T47D (cell line): ENCODE measurements at places on chromosomes 3 and 15.

- peak; percentile 95 for DNase-seq
These were observed 59.5 kb upstream of the RYK start for GRCh38 chr3:134309987-134310700.

DNA sequence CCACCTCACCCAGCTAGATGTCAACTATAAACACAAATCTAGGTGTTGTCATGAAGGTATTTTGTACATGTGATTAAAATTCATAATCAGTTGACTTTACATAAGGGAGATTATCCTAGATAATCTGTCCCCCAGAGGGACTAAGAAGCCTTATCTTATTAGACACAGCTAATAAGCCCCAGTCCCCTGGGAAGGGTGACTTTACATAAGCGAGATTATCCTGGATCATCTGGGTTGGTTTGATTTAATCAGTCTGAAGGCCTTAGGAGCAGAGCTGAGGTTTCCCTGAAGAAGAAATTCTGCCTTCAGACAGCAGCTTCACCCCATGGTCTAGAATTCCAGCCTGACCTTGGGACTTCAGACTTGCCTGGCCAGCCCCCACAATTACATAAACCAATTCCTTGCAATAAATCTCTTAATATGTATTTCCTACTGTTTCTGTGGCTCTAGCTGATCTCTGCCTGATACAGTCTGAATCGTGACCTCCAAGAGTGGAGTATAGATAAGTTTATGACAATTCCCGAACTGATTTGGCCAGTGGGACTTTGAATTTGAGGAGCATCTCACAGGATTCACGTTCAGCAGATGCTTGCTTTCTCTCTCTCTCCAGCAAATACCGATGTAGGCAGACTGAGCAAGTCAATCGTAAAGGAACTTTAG lies 66.5 kb downstream of the MRPL46 start:
- DNase-seq = no peak

DNA sequence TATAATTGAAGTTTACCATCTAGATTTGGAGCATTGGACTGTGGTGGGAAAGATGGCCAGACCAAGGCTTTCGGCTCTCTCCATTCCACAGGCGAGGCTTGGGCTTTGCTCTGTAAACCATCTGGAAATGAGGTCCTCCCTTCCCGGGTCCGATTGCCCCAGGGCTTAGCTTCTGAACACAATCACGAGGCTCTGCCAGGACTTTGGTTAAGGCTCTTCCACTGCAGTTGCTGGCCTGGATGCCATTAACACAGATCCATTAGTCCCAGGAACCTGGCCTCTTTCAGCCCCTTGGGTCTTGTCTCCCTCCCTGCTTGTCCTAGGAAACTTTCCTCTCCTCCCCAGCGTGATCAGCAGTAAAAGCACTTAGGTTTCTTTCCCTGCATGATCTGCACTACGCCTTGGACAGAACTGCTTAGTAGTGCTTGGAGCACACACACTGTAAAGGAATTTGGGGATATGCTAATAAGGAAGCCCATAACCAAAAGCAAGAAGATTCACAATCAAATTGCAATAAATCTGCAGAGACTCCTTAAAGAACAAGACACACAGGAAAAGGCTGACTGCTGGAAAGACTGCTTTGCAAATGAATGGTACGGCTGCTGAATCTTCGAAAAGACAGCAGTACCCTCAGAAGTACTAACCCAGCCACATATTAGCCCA lies 154.3 kb downstream of the ECT2 start:
- no peak for DNase-seq

- no peak for DNase-seq
These were observed 2.6 kb downstream of the PRRT3 start for GRCh38 chr3:9949626-9950025.

DNA sequence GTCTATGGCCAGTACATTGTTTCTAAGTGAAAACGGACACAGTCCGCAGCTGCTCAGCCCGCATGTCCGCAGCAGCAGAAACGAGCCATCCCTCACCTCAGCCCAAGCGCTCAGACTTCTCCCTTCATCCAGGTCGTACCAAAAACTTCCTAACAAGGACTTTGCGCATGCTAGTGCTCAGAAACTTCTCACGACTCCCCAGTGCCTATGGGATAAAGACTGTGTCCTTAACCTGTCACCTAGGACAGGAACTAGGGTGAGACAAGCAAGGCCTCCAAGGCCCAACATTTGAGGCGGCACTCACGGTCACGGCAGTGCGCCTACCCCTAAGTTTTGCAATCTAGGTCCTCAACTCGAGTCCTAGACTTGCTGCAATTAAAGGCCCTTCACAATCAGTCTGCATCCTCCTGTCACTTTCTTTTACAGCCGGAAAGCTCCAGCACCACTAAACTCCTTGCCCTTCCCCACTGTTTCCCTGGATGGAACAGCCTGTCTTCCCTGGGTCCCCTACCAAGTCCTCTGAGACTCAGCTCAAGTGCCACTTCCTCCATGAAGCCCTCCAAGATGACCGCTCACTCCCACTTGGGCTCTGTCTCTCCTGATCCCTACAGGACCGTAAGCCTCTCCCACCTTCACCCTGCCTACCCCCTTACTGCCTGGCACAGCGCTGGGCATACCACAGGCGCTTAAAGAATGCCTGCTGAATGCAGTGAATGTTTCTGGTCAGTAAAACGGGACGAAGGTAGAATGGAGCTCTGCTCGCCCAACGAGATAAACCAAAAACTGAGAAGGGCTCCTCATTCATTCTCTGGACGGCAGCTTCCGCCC lies 1.2 kb downstream of the CLN6 start:
- DNase-seq = peak; percentile 26

- DNase-seq = no peak
These were observed 35.0 kb downstream of the BTLA start for GRCh38 chr3:112464264-112464663.

DNA sequence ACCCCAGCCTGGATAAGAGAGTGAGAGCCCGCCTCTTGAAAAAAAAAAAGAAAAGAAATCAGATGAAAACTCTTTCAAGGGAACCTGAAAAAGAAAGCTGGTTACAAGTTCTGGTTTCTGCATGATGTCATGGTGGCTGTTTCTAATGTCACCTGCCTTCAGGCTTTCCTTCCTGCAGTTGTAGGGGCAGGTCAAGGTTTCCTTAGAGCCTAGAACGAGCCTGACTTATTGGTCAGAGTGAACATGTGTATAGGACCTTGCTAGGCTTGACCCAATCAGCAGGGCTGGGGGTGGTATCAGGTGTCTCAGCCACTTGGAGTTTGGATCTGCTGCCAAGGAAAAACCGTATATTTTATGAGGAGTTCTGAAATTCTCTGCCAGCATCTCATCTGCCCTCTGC lies 3.8 kb downstream of the IVD start:
- no peak for DNase-seq

DNA sequence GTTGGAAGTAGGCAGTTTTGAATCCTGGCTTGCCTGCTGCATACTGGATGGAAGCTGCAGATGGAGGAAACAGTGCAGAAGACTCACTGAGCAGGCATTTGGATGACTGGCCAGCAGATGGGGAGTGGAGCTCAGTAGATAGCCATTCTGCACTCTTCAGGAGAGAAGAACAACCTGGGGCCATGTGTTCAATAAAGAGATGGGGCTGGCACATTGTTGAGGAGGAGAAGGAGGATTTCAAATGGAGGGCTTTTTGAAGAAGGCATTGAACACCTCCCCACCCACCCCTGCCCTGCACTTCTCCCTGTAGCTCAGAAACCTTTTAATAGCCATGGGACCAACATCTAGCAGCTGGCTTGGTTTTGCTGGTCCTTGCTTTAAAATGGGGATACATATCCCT lies 109.8 kb downstream of the CACNA1D start:
- DNase-seq = peak; percentile 29

- DNase-seq = no peak
These were observed 181.2 kb upstream of the RARB start for GRCh38 chr3:25246913-25247312.

DNA sequence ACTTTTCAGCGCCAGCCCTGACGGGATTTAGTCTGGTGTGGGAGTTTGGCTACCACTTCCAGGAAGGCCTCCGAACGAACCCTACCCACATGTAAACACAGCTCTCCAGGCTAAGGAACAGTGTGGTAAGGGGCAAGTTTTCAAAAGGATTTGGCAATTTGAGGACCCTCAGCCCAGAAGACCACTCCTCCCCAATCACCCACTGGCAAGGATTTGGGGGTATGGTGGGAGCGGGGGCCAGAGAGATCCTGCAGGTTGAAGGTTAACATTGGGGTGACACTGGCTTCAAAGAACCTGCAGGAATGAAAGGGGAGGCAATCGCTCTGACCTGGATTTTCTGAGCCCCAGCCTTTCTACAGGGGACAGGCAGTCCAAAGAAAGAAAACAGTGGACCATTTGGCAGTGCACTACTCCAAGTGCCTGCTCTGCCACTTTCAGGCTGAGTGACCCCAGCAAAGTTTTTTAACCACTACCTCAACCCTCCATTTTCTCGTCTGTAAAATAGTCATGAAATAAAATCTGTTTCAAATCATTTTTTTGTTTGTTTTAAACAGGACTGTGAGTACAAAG lies 34.5 kb downstream of the ZIC4 start:
- no peak for DNase-seq

DNA sequence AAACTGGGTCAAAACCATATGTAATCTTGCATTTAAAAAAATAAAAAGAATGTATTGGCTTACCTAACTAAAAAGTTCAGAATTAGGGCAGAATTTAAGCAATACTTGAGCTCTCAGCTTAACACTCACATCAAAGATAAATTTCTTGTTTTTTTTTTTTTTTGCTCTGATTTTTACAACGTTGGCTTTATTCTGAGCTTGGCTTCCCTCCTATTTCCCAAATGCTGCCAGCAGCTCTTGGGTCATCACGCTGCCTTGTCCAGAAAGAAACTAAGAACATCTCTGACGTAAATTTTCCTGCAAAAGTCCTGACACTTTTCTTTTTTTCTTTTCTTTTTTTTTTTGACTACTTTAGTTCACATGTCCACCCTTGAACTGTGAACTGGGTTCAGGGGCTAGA lies 150.6 kb upstream of the TGFBR2 start:
- no peak for DNase-seq

- no peak for DNase-seq
These were observed 36.6 kb upstream of the UBL7 start for GRCh38 chr15:74497584-74497983.

DNA sequence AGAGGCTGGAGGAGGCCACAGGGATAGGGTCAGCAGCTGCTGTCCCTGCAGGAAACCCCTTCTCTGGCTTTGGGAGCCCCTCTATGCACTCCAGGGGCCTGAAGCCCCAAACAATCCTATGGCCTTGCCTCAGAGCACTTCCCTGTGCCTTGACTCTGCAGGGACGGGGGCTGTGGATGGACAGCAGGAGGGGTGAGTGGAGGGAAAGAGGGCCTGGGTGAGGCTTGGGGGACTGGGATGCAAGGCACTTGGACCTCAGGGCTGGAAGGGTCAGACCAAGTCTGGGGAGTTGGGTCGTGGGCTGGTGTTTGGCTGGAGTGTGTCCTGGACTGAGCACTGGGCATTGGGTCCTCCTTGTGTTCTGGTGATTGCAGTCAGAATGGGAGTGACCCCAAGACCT lies 769.8 kb downstream of the EPHA3 start:
- no peak for DNase-seq
